ENCODE measurements at places on chromosomes 7 and 10.
A peak's percentile ranks its signal among the peaks of the same experiment; 100 is the strongest.

- DNase-seq: no peak
These were observed 11.5 kb upstream of the UNCX start for GRCh38 chr7:1220977-1221745.

- DNase-seq: no peak
These were observed 87.1 kb upstream of the SKAP2 start for GRCh38 chr7:26951407-26951950.

DNA sequence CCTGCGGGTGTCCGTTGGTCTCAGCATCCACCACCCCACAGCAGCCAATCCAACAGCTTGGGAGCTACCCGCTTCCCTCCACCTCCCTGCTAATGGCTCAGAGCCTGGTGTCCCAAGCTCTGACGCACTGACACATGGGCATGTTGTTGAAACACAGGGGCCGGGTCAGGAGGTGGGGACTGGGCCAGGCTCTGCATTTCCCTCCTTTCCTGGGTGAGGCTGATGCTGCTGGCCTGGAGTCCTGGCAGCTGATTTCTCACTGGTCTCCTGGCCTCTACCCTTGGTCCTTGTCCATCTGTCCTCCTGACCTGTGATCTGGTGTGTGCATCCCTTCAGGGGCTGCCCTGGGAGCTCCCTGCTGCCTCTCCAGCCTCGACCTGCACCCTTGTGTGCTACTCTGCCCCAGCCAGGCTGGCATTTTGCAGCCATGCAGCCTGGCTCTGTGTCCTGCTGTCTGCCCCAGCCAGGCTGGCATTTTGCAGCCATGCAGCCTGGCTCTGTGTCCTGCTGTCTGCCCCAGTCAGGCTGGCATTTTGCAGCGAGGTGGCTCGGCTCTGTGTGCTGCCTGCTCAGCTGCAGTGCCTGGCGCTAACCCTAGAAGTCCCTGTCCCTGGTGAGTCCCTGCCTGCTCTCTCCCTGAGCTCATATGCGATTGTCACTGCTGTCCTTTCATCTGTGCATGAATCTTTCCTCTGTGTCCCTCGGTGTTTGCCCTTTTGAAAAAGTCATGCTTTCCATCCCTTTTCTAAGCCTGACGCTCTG is 14.0 kb downstream of the AMZ1 start:
- DNase-seq: no peak

GRCh38 chr10:29482591-29483431 is 152.0 kb downstream of the SVIL start:
- no peak for DNase-seq

GRCh38 chr10:123860209-123860608 is 31.4 kb downstream of the CPXM2 start:
- no peak for DNase-seq

DNA sequence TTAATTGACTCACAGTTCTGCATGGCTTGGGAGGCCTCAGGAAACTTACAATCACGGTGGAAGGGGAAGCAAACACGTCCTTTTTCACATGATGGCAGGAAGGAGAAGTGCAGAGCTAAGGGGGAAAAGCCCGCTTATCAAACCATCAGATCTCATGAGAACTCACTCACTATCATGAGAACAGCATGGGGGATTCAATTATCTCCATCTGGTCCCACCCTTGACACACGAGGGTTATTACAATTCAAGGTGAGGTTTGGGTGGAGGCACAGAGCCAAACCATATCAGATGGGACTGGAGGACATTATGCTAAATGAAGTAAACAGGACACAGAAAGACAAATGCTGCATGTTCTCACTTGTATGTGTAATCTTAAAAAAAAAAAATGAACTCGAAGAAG is 141.4 kb upstream of the HABP2 start:
- DNase-seq: no peak

GRCh38 chr7:6545398-6546126 is 5.7 kb downstream of the GRID2IP start:
- DNase-seq: no peak

- DNase-seq: no peak
These were observed 45.9 kb upstream of the BET1 start for GRCh38 chr7:94050046-94050445.

GRCh38 chr7:157177333-157177982 is 38.7 kb downstream of the UBE3C start:
- DNase-seq: no peak

DNA sequence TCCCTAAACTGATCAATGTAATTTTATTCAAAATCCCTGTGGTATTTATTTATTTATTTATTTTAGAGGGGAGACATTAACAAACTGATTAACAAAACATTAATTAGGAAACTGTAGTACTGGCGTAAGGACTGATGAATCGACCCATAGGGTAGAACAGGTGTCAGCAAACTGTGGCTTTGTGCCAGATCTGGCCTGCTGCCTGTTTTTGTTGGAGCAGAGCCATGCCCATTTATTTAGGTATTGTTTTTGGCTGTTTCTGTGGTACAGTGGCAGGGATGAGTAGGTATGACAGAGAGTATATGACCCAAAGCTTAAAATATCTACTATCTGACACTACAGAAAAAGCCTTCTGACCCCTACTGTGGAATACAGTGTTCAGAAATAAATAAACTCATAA is 332.5 kb upstream of the ETV1 start:
- DNase-seq: no peak

GRCh38 chr7:144391823-144392255 is 11.7 kb downstream of the NOBOX start:
- no peak for DNase-seq

GRCh38 chr7:64887756-64888508 is 15.1 kb upstream of the ZNF273 start:
- no peak for DNase-seq

DNA sequence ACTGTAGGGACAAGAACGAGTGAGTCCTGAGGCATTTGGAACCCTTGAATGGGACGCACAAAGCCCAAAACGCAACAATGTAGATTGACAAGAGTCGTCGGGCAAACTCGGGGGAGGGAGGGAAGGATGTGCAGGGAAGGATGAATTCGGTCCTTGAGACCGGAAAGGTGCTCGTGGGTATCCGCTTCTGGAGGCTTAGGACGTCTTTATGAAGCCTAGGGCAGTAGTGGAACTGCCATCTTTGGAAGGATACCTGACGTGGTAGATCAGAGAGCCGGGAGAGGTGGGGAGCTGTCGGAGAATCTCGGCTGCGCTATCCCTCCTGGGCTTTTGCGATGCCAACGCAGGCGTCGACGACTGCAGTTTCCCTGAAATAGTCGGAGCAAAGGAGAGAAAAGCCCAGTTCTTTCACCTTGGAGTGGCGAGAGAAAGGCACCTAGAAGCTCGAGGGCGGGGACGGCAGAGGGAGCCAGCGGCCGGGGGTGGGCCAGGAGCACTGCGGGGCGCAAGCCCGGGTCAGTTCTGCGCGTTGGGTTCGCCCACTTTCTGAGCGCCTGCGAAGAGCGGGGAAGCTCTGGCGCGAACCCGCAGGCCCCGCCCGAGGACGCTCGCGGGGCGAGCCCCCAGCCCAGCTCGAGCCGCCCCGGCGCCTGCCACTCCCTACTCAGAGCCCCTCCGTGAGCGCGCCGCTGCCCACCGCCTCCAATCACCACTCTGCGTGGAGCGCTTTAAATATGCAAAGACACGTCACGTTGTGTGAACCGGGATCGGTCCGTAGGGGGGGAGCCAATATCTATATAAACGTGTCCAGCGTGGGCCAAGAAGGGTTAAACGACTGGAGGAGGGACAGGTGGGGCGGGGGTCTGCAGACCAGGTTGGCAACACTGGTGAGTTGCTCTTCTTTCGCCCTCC is at the start of gene CYP26C1:
Gene CYP26C1, plus strand, starts transcription at position 824 of the 912 bp plus-strand sequence. CDS start 466 bp downstream, outside the sequence.
- DNase-seq: no peak

DNA sequence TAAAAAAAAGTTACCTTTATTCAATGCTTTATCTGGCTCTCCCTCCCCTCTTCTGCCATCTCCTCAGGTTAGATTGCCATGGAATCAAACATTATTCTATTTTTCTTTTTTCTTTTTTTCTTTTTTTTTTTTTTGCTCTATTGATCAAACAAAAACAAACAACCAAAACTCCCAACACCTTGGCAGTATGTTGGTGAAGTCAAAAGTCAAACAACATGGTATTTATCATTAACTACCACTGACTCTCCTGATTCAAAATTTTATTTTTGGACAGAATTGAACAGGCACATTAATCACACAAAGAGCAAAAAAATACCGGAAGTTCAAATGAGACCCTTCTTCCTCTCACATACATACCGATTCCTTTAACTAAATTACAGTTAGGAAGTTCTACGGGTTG is 6.4 kb downstream of the PON1 start:
- no peak for DNase-seq

DNA sequence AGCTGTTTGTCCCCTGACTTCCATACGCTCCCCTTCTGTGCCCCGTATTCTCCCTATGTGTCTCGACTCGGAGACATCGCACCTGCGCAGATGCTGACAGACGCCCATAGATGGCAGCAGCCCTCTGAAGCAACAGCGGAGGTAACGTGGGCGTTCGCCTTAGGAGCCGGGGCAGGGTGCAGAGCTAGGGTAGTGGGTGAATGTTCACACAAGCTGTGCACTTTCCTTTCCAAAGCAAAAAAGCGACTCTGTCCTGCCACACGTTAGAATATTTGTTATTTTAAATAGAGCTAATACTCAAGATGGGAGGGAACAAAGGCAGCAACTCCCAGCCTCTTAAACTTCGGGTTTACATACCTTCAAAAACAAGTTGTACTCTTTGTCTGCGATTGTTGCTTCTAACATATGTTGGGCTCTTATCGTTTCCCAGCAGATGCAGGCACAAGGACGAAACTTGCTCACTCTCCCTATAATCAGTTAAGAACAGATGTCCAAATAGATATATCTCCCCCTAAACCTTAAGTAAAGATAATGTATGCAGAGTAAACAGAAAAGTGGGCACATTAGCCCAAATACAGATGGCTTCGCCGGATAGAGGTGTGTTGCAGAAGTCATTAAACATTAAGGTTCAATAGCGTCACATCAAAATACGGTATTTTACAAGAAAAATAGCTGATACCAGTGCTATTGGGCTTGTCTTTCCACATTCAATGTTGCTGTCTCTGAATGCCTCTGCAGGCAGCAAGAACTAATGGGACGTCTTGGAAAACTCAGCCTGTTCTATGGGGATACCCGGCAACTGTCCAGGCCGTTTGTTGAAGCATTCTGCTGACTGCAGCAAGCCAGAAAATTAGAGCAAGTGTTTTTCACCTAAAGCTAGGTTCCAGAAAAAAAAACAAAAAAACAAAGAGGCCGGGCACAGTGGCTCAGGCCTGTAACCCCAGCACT is 340.3 kb upstream of the PRKCQ start:
- DNase-seq: peak; percentile 35

GRCh38 chr7:12518920-12519681 is 51.4 kb upstream of the SCIN start:
- DNase-seq: no peak

DNA sequence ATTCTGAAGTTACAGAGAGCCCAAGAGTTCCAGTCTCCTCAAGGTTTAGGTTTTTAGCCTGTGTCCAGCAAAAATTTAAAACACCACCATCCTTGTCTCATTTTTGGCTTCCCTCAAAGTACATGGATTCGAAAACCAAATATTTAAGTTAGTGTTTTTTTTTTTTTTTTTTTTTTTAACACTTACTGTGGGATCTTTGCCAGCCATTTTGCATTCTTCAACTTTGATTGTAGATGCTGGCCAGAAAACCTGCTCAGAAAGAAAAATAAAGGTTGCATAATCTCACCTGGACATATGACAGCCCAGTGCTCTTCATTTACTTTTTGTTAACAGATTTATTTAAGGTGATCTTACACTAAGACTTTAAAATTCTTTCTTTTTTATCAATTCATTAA is 91.6 kb downstream of the SEMA3C start:
- no peak for DNase-seq

DNA sequence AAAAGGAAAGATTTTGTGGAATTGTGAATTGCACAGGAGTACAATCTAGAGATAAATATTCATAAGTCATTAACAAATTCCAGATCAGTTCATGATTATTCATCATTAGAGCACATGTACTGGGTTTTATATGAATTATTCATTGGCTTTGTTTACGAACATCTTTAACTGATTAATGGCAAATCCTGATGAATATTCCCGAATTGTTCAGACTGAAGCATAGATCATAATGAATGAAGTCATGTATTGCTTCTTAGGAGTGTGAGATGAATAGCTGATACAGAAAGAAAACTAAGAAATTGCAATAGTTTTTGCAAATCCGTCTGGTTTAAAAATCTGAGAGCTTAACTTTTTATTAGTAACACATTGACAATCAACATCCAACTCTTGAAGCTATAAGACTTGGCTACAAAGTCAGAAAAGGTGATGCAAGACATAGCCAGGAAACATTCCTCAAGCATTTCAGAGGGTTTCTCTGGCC is 183.6 kb upstream of the DGKB start:
- DNase-seq: no peak

GRCh38 chr7:28055161-28055544 is 125.4 kb downstream of the JAZF1 start:
- DNase-seq: no peak

DNA sequence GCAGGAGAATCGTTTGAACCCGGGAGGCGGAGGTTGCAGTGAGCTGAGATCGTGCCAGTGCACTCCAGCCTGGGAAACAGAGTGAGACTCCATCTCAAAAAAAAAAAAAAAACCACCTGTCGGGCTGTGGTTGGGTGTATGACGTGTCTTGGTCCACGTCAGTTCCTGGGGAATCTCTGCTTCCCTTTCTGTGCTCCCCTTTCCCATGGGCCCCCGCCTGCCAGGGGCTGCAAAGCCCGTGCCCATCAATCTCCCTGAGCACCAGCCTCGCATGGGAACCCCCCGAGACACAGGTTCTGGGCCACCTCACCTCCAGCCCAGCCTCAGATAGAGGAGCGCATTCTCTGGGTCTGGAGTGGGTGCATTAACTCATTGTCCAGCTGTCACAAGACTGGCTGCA is 2.3 kb upstream of the SH2B2 start:
- no peak for DNase-seq

DNA sequence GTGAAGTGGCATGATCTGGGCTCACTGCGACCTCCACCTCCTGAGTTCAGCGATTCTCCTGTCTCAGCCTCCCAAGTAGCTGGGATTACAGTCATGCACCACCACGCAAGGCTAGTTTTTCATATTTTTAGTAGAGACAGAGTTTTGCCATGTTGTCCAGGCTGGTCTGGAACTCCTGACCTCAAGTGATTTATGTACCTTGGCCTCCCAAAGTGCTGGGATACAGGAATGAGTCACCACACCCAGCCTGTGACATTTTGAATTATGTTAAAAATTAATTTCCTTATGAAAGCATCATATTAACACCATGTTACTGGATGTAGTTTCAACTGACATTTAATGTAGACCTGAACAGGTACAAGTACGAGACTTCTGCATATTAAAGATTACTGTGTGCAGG is 24.3 kb downstream of the ABCB4 start:
- no peak for DNase-seq

GRCh38 chr7:42315631-42316030 is 78.6 kb upstream of the GLI3 start:
- DNase-seq: no peak

GRCh38 chr7:1255817-1256340 is 23.2 kb downstream of the UNCX start:
- no peak for DNase-seq

- no peak for DNase-seq
These were observed 60.0 kb downstream of the RAPGEF5 start for GRCh38 chr7:22296916-22297315.

Data from omental fat pad (tissue), 4 donors.